Activated naive CD4-positive, alpha-beta T cell treated with anti-CD3 and anti-CD28 coated beads, Interleukin-2, amount 10 ng/mL, durations not matched to agents 7 days and 5 days (primary cell): ENCODE measurements at places on chromosomes 16 and 17.
A peak's percentile ranks its signal among the peaks of the same experiment; 100 is the strongest.

- H3K4me1 ChIP-seq, result peaks cover 49% of the 10 kb centered on the region
- peaks cover 22% of the 10 kb centered on the region for H3K36me3 ChIP-seq
- no peak overlapping the region for H3K4me3 ChIP-seq
These were observed 14.3 kb downstream of the CYTH1 start for GRCh38 chr17:78767806-78768205.

GRCh38 chr17:70405492-70406220 is 236.3 kb downstream of the KCNJ2 start:
- no peak overlapping the region for H3K27ac ChIP-seq
- DNase-seq, result no peak
- no peaks in the 10 kb centered on the region for H3K4me1 ChIP-seq
- H3K36me3 ChIP-seq, result no peaks in the 10 kb centered on the region
- H3K4me3 ChIP-seq, result no peak overlapping the region
- H3K27me3 ChIP-seq, result no peaks in the 10 kb centered on the region

DNA sequence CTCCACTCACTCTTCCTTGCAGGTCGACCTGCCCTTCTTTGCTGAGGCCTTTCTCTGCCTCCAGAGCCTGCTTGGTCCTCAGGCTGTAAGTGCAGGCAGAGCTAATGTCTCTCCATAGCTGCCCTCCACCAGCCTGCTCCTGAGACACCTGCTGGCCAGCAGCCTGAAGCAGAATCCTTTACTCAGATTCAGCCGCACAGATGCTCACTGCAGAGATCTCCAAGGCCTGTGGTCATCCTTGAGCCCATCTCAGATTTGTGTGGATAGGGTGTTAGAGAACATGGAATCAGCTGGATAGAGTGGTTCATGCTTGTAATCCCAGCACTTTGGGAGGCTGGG is 11.5 kb downstream of the DEXI start:
- no peaks in the 10 kb centered on the region for H3K27me3 ChIP-seq
- no peak overlapping the region for H3K27ac ChIP-seq
- no peak for DNase-seq
- no peak overlapping the region for H3K4me3 ChIP-seq
- peaks cover 35% of the 10 kb centered on the region for H3K36me3 ChIP-seq

DNA sequence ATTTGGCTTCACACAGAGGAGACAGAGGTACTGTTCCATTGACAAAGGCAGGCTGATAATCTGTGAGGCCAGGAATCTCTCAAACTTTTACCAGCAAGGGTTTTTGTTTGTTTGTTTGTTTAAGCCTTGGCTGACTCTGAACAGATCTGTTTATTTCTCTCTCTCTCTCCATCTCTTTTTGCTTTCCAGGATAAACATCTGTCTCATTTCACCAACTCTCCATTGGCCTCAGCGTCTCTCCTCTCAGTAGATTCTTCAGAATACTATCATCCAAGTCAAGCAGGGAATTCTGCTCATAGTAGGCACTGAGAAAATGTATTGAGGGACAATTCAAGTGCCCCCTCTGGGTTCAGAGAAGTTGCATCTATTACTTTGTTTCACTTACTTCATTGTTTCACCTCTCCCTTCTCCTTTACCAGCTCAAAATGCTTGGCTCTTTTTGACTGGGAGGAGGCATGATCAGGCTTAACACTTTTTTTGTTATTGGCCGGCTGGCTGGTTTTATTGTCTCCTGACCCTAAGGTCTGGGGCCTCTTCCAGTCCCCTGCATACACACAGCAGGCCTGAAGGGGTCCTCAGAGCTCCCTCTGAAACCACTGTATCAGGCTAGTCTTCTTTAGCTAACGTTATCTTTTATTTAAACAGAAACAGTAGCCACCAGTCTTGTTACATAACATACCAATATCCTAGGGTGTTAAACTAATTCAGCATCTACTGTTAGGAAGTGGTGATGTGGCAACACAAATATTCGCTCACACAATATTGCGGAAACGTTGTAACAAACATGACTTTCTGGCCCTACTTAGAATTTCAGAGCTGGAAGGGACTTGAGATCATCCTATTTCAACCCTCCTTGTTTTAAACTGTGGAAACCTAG is 2.0 kb upstream of the YPEL2 start:
- peaks cover 5% of the 10 kb centered on the region for H3K36me3 ChIP-seq
- H3K27ac ChIP-seq, result peak overlapping the region; percentile 93
- peak; percentile 67 for DNase-seq

DNA sequence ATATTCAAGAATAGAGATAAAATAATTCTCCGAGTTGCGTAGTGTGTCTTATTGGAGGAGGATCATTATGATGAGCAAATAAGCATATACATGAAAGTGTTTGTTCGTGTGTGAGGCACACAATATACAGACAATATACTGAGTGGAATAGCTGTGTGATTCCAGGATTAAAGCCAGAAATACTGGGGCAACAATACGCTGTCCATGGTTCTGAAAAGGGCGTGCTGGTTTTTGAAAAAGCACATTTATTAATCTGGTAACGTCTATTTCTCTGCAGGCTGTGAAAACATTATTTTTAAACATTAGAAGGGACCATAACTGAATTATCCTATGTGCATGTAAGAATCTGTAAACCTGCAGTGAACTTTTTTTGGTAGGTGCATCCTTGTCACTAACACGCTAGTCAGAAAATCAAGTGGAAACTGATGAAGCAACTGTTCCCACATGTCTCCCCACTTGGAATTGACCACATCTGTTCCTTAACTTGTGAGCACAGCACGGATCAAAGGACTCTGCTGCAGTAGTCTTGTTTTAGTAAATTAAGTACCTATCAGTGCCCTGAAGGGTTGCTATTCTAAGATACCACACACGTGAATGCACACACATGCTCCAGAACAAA is 346.0 kb downstream of the GRIN2A start:
- H3K36me3 ChIP-seq, result no peaks in the 10 kb centered on the region
- no peak overlapping the region for H3K27ac ChIP-seq
- H3K27me3 ChIP-seq, result no peaks in the 10 kb centered on the region
- no peaks in the 10 kb centered on the region for H3K4me1 ChIP-seq
- no peak overlapping the region for H3K4me3 ChIP-seq

- no peak for DNase-seq
- peaks cover 19% of the 10 kb centered on the region for H3K27me3 ChIP-seq
- no peaks in the 10 kb centered on the region for H3K36me3 ChIP-seq
- H3K4me3 ChIP-seq, result no peak overlapping the region
- H3K4me1 ChIP-seq, result peaks cover 8% of the 10 kb centered on the region
- H3K27ac ChIP-seq, result no peak overlapping the region
These were observed 15.1 kb downstream of the BAIAP2 start for GRCh38 chr17:81049973-81050551.

DNA sequence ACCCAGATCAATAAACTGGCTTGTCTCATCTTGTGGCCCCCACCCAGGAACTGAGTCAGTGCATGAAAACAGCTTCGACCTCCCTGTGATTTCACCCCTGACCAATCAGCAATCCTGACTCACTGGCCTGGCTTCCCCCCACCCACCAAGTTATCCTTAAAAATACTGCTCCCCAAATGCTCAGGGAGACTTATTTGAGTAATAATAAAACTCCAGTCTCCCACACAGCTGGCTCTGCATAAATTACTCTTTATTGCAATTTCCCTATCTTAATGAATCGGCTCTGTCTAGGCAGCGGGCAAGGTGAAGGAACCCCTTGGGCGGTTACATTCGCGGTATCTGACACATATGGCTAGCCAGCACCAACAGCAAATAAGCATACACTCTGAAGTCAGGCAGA is 9.8 kb upstream of the RABEP1 start:
- no peak overlapping the region for H3K4me3 ChIP-seq
- peaks cover 5% of the 10 kb centered on the region for H3K27me3 ChIP-seq
- no peaks in the 10 kb centered on the region for H3K36me3 ChIP-seq
- peaks cover 2% of the 10 kb centered on the region for H3K4me1 ChIP-seq

DNA sequence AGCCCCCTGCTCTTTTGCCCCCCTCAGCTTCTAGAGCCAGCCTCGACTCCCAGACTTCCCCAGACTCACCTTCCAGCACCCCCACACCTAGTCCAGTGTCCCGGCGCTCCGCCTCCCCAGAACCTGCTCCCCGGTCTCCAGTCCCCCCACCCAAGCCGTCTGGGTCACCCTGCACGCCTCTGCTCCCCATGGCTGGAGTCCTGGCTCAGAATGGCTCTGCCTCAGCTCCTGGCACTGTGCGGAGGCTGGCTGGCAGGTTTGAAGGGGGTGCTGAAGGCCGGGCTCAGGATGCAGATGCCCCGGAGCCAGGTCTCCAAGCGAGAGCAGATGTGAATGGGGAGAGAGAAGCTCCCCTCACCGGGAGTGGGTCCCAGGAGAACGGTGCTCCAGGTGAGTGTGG is 2.2 kb downstream of the ARHGEF15 start:
- DNase-seq, result no peak
- no peaks in the 10 kb centered on the region for H3K36me3 ChIP-seq
- peaks cover 58% of the 10 kb centered on the region for H3K27me3 ChIP-seq
- no peak overlapping the region for H3K27ac ChIP-seq
- no peaks in the 10 kb centered on the region for H3K4me1 ChIP-seq

DNA sequence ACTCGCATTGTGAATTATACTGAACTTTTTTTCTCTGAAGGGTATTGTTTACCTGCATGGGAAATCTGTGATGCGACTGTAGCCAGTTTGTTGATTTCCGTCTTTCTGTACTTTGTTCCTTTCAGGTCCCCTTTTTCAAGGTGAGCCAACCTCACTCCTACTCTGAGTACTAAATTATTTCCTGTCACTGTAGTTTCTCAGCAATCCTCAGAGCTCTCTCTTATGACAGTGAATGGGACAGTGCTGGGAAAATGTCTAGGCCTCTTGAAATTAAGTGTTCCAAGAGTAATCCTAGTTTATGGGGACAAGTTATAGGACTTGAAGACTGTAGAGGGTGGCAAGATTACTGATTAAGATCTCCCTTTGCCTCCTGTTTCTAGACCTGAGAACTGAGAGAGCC is 167.6 kb downstream of the CNTNAP4 start:
- H3K36me3 ChIP-seq, result no peaks in the 10 kb centered on the region
- no peak overlapping the region for H3K4me3 ChIP-seq
- DNase-seq, result no peak
- H3K4me1 ChIP-seq, result no peaks in the 10 kb centered on the region
- no peak overlapping the region for H3K27ac ChIP-seq

DNA sequence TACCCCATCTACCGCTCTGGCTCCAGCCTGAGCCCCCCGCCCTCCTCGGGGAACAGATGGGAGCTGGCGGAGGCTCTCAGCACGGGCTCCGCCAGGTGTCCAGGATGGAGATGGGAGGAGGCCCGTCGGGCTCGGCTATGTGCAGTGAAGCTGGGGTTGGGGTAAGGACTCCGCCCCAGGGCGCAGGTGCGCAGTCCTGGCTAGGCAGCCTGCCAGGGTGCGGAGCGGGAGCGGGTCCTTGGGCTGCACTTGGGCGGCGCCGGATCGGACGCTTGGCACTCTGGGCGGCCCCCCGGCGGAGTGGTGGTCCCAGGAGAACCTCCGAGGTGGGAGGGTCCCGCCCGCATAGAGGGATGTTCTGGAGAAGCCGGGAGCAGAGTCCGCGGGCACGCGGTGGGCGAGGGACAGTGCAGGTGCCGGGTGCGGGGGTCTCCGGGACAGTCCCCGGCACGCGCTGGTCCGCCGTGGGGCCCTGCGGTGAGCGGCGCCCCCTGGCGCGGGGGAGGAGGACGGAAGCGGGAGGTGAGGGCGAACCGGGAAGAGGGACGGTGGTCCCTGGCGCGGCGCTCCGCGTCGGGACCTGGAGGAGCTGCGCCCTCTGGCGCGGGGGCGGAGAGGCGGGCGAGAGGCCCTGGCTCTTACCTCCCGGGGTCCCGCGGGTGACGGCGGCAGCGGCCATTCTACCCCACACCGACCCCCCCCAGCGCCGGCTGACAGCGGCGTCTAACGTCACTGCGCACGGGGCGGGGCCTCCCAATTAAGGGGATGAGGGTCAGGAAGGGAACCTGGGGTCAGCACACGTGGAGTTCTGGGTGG is at the start of gene CAMTA2:
Gene CAMTA2, minus strand, starts transcription at position 725 of the 816 bp plus-strand sequence. CDS start 1,453 bp downstream, outside the sequence.
- DNase-seq, result peak; percentile 94
- peak within 1 kb of the TSS; percentile 93 for H3K27ac ChIP-seq
- peaks cover 45% of the 10 kb centered on the region for H3K4me1 ChIP-seq
- H3K4me3 ChIP-seq, result peak within 1 kb of the TSS; percentile 83

GRCh38 chr17:31820691-31821435 is 38.2 kb downstream of the COPRS start:
- no peak for DNase-seq
- H3K4me3 ChIP-seq, result no peak overlapping the region
- no peaks in the 10 kb centered on the region for H3K36me3 ChIP-seq
- peaks cover 5% of the 10 kb centered on the region for H3K27me3 ChIP-seq
- no peak overlapping the region for H3K27ac ChIP-seq

DNA sequence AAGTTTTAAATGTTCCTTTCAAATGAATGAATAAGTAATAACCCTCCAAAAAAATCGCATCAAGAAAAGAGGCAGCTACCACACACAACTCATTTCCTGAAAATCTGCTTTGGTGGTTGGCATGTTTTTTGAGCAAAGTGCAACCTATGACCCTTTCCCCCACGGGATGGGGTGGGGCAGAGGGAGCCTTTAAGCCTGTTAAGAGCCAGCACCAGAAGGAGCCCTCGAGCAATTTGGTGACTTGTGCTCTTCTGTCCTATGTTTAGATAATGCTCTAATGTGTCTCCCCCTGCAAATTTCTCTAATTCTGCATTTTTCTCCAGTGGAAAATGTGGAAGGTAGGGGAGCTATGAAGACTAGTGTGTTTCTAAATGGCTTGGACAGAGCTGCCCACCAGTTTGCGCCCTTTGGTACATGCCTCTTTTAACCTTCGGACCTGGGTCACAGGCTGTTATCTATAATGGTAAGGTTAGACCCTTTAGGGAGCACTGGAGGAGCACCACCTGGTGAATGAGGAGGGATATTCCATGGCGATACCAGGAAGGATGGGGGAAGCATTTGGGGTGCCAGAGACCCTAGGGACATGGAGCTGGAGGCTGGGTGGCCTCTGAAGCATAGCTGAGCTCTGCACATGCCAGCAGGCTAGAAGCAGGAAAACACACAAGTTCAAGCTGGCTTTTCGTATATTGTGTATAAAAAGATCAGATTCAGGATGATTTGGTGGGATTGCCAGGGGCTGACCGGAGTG is 1.6 kb downstream of the PYCARD start:
- peaks cover 22% of the 10 kb centered on the region for H3K27me3 ChIP-seq
- H3K27ac ChIP-seq, result peak overlapping the region; percentile 80
- peak overlapping the region; percentile 88 for H3K4me3 ChIP-seq
- peaks cover 33% of the 10 kb centered on the region for H3K36me3 ChIP-seq
- H3K4me1 ChIP-seq, result peaks cover 73% of the 10 kb centered on the region

- DNase-seq, result no peak
- peaks cover 6% of the 10 kb centered on the region for H3K4me1 ChIP-seq
- peaks cover 22% of the 10 kb centered on the region for H3K36me3 ChIP-seq
- H3K27me3 ChIP-seq, result no peaks in the 10 kb centered on the region
- H3K4me3 ChIP-seq, result no peak overlapping the region
- no peak overlapping the region for H3K27ac ChIP-seq
These were observed 49.6 kb downstream of the ANKFY1 start for GRCh38 chr17:4214157-4214556.

DNA sequence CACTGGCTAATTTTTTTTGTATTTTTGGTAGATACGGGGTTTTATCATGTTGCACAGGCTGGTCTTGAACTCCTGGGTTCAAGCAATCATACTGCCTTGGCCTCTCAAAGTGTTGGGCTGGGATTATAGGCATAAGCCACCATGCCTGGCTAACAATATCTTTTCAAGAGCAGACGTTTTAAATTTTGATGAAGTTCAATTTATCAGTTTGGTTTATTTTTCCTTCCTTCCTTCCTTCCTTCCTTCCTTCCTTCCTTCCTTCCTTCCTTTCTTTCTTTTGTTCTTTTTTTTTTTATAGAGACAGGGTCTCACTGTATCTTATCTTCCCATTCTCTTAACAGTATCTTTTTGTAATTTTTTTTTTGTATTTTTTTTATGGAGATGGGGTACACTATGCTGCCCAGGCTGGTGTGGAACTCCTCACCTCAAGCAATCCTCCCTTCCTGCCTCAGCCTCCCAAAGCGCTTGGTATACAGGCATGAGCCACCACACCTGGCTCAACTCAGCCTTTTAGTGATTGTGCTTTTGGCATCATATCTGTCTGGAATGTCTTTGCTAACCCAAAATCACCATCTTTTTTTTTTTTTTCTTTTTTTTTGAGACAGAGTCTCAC is 13.6 kb upstream of the GIP start:
- H3K4me1 ChIP-seq, result no peaks in the 10 kb centered on the region
- H3K27me3 ChIP-seq, result peaks cover 47% of the 10 kb centered on the region
- H3K36me3 ChIP-seq, result no peaks in the 10 kb centered on the region
- H3K4me3 ChIP-seq, result no peak overlapping the region
